ENCODE measurements at places on chromosomes 16 and 17.

DNA sequence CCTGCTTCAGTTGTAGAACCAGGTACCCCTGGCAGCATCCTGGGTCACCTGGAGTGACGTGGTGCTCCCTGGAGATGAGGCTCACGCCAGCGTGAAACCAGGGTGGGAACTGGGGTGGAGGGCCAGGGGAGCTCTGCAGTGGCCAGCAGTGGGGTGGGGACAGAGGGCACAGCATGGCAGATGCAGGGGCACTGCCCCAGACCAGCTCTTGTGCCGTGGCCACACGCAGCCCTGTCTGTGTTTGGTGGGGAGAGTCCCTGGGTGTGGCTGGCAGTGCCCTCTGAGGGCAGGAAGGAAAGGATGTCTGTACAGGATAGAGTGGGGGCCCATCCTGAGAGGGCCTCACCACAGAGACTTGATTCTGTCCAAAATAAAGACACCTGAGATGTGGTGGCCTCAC lies 24.5 kb downstream of the ZNF750 start:
- DNase-seq, result no peak

DNA sequence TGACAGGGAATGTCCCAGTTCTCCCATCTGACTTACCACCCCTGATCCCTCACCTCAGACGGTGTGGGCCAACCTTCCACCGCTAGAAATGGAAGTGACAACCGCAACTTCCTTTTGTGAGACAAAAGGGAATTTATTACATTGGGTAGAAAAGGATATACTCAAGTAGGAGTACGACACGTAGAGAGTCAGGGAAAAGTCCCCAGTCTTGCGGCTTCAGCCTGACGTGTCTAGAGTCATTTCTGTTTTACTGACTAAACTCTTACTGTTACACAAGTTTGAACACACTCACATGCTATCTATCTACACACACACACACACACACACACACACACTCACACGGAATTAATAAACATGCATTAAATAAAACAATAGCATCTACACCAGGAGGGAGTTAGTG lies 178.9 kb downstream of the COPRS start:
- no peak for DNase-seq

DNA sequence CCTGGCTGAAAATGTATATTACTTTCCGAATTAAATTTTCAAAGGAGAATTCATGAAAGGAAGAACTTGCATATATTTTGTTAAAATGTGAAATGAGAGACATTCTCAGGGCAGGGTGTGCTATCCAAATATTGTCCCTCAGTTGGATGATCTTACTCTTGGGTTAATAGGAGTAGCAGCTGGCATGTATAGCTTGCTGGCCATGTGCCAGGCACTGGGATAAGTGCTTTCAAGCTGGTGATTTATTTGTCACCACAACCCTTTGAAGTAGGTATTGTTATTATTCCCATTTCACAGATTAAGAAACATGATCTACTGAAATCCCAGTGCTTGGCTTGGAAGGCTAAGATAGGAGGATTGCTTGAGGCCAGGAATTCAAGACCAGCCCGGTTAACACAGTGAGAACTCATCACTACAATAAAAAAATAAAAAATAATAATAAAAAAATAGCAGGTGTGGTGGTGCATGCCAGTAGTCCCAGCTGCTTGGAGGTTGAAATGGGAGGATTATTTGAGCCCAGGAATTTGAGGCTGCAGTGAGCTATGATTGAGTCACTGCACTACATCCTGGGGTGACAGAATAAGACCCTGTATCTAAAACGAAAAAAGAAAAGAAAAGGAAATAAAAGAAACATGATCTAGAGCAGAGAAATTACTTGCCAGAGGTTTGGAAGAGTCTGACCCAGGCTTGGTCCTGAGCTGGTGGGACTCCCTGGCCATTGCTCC lies 11.6 kb upstream of the MPHOSPH6 start:
- DNase-seq, result no peak

- DNase-seq, result no peak
These were observed 130.3 kb upstream of the RBBP6 start for GRCh38 chr16:24409045-24409444.

DNA sequence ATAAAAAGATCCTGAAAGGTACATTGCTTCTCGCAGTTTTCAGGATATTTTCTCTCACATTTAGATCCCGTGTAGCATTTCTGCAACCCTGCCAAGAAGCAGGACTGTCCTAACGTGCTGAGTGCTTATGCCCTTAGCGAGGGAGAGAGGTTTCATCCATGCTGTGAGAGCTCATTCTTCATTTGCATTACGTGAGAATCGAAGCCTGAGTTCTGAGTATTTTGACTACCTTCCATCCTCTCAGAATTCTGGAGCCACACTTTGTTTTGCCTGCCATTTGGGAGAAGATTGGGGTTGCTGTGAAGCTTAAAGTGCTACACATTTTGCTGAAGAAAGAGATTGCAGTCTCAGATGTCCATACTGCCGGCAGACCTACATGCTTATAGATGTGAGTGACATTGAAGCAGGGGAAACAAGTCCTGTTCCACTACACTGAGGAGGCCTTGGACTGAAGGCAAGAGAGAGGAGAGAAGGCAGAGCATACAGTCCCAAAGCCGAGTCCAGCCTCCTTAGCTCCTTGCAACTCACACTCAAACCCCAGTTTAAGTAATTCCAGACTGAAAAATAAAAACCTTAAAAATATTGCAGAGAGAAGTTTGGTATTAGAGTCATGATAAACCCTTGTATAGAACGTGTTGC lies 183.0 kb downstream of the PRKCA start:
- no peak for DNase-seq

- no peak for DNase-seq
These were observed 3.0 kb downstream of the CHAD start for GRCh38 chr17:50465635-50466034.

DNA sequence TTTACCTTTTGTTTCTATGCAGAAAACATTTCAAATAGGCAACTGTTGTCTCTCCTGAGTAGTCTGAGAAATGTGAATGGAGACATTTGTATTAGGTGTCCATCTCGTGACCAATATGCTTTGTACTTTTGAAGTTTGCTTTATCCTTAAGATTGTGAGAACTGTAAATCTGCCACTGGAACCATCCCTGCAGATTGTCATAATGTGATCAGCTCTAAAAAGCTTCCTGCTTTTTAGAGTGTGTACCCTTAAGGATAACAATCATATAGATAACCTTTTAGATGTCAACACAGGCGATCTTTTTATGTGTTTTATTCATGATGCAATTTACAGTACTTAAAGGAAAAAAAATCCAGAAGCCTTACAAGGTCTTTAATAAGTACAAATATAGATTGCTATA lies 63.5 kb downstream of the PRKCA start:
- no peak for DNase-seq

DNA sequence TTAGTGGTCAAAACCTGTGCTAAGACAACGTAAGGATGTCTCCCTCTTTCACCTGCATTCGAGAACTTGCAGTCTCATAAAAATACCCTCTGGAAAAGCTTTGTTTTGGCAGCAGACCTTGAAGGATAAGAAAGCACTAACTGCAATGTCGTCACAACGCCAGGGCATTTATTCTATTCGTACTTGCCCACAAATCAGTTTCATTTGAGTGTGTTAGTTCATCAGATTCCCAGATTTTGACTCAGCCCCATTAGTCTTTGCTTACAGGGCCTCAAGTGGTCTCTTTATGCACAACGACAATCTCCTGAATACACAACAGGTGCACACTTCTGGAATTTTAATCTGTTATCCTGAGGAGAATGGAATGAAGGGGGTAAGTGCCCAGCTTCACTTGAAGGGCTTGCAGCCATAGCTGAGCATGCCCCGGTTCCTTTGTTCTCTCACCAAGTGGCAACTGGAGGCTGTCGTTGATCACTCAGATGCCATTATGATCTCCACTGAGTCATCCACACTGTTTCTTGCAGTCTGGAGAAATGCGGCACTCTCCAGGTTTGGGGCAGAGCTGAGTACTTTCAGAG lies 58.8 kb downstream of the CLEC19A start:
- no peak for DNase-seq

DNA sequence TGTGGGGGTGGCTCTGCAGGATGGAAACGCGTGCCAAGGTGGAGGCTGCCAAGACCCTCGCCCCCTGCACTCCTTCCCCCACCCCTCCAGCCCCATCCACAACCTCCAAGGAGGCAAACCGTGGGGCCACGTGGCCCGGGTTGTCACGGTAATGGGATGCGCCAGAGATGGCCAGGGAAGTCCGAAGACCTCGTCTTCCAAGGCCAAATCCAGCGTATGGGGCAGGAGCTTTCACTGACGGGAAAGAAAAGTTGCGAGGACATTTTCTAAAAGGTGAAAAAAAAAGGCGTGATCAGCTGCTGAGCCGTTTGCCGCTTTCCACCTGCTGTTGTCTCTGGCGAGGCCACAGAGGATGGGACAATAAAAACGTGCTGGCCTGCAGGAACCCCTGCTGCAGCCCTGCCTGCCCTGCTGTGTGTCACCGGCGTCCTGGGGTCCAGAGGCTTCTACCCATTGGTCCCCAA lies 28.3 kb upstream of the GSE1 start:
- no peak for DNase-seq

- no peak for DNase-seq
These were observed 17.8 kb downstream of the MBTPS1 start for GRCh38 chr16:84098939-84099338.

GRCh38 chr16:2879854-2880508 lies 3.0 kb upstream of the FLYWCH2 start:
- DNase-seq, result no peak

GRCh38 chr17:78832541-78832810 lies 8.1 kb downstream of the USP36 start:
- DNase-seq, result no peak

GRCh38 chr17:26775219-26775822 lies 518.6 kb upstream of the WSB1 start:
- no peak for DNase-seq

DNA sequence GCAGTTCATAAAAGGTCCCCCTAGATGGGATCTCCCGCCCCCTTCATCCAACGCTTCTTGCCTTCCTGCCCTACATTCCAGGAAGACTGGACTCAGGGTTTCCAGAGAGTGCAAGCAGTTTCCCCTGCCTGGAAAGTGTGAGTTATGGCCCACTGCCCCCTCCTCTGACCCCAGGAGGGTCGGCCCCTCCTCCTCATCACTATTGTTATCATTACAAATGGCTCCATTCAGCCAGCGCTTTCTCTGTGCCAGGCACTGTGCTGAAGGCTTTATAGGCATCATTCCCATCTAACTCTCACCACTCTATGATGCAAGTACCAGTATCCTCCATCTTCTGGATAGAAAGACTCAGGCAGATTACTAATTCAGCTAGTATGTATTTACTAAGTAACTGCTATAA lies 90.7 kb downstream of the USP31 start:
- no peak for DNase-seq

GRCh38 chr17:74981979-74982662 lies 5.3 kb upstream of the CDR2L start:
- DNase-seq, result peak; percentile 91

DNA sequence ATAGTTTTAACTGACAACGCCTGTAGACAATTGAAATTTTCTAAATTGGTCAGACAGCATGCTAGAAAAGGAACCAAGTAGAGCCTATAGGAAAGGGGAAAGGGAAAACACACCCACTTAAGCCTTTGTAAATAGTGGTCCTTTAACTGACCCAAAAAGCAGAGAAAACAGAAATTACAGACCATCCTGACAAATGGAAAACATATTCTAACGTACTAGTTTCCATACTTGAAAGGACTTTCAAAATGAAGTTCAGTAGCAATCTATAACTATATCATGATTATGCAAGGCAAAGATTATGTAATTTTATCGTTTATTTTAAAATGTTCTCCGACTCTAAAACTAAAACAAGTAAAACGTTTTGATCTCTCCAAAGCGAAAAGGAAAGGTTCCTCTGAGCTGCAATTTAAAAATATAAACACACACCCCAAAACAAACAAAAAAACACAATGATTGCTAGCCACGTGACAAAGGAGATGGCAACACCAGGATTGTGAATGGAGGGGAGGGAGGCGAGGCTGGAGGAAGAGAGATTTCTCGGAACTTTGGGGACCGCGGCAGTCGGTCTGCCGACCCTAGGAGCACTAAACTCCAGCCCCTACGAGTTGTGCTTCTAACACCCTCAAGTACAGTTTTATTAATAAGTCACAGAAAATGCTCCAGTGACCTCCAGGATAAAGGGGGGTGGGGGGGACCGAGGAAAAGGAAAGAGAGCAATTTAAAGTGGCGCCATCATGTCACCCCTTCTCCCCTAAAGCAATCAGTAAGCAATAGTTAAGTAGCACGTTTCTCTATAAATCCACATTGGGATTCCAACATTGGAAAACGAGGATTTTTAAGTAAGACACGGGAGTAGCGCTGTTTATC lies 1.7 kb downstream of the KANSL1 start:
- peak; percentile 64 for DNase-seq

DNA sequence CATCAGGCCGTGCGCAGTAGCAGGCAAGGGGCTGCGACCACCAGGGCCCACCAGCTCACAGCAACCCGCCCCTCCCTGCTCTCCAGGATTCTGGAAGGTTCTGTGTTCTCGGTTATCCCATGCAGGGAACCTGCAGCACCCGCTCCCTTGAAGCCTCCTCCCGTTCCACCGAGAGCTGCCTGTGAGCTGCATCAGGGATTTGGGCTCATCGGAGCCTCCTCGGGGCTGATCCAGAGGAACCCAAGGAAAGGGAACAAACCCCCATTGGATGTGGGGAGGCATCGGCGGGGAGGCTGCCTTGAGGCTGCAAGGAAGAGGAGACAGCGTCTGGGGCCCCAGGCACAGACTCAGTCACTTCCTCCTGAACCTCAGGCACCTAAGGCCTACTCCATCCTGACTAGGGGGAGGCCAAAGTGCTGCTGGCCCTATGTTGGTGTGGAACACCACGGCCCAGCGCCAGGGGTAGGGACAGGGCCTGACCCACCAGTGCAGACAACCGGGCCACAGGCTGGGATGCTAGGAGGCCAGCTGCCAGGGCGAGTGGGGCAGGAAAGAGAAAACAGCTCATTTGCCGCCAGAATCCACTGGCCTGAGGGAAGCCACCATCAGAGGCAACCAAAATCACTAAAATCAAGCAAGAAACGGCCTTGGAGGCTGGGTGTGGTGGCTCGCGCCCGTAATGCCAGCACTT lies 14.4 kb upstream of the LGALS3BP start:
- no peak for DNase-seq

GRCh38 chr17:42403150-42403549 lies 14.9 kb upstream of the STAT3 start:
- DNase-seq, result no peak

DNA sequence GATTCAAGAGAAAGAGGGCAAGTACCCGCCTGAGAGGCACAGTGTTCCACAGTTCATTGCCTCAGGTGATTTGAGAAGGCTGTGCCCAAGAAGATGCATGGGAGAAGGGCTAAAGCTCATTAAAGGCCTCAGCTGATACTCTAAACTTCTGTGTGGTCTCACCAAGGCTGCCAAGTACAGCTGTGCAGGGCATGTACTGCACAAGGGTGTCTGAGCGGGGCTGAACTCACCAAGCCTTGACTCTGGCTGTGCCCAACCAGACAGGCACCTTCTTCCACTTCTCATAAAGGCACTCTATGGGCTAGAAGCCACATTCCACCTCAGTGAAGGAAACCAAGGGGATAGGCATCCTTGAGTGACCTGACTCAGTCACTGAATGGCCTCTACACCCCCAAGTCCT lies 12.7 kb downstream of the LRRC75A start:
- no peak for DNase-seq

GRCh38 chr16:17205279-17206211 lies 265.2 kb downstream of the XYLT1 start:
- DNase-seq, result no peak

GRCh38 chr16:11201498-11202259 lies 54.3 kb downstream of the SOCS1 start:
- peak; percentile 87 for DNase-seq

GRCh38 chr16:65756163-65756562 lies 610.3 kb upstream of the CDH5 start:
- no peak for DNase-seq

Data from HTR-8/SVneo (cell line).